Fibroblast of lung (primary cell): ENCODE measurements at places on chromosomes 6 and 20.

DNA sequence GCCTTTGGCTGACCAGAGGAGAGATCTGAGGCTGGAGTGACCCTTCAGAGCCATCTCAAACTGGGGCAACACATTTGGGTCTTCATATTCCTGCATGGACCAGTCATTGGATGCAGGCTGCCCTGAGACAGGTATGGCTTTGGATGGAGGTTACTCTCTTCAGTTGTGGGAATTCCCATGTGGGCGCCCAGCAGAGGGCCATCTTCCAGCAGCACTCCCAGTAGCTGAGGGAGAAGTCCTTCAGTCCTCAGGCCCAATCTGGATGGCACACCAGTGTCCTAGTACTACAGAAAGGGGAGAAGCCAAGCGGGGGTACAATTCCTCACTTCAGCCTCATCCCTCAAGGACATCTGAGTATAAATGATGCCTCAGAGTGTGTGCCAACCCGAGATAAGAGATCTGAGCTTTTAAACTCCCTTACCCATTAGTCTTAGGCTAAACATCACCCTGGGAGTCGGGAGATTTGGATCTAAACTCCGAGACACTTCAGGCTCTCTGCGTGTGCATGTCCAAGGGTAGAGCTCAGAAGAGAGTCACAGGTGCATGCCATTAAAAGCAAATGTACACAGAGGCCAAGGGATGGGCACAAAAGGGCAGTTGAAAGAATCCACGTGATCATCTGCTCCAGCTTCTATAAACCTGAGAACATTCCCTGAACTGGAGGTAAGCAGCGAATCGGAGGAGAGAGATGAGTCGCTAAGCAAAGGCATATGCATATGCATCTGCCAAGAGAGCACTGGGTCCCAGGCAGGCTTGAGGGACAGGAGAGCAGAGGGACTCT is 204.6 kb downstream of the CD83 start:
- peak; percentile 4 for DNase-seq
- H3K27ac ChIP-seq = no peak overlapping the region
- H3K27me3 ChIP-seq = peaks cover 3% of the 10 kb centered on the region
- H3K36me3 ChIP-seq = no peaks in the 10 kb centered on the region
- no peaks in the 10 kb centered on the region for H3K4me1 ChIP-seq

DNA sequence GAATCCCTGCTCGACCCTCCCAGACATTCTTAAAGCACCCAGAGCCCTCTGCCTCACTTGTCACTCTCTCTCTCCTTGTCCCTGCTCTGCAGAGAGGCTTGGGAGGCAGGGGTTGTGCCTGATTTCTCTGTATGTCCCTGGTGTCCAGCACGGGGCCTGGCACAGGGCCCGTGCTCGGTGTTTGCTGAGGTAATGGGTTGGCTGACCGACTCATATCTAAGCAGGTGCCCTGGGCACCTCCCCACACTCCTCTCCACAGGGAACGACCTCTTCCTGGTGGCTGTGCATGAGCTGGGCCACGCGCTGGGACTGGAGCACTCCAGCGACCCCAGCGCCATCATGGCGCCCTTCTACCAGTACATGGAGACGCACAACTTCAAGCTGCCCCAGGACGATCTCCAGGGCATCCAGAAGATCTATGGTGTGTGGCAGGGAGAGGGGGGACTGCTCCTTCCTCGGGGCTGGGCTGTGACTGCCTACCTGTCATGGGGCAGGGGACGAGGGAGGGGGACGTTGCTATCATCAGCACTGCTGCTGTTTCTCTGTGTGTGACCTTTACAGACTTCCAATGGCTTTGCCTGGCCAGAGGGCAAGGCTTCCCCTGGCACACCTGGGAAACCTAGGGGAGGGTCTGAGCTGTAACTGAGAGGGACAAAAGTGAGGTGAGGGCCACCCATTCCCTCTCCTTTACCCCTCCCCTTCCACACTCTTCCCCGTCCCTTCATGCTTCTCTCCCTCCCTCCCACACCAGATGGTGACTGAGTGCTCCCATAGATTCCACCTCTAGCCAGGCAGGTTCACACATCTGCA is 14.2 kb downstream of the MMP24OS start:
- no peak overlapping the region for H3K4me3 ChIP-seq
- no peaks in the 10 kb centered on the region for H3K36me3 ChIP-seq

DNA sequence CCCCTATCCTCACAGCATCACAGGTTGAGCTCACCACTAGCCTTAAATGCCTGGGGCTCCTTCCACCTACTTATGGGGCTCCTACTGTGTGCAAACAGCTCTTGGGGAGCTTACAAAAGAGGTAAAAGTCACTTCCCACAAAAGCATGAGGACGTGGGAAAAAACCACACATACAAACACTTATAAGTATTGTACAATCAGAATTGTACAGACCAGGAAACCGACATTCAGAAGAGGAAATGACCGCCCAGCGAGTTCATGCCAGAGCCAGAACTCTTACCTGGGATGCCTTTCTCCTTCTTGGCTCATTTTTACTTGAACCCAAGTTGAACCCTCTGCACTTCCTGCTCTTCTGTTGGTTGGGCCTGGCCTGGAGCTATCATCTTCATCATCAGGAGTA is 6.3 kb upstream of the PPP1R16B start:
- no peak for DNase-seq
- no peak overlapping the region for H3K27ac ChIP-seq
- peaks cover under 1% of the 10 kb centered on the region for H3K27me3 ChIP-seq
- no peaks in the 10 kb centered on the region for H3K36me3 ChIP-seq
- H3K4me3 ChIP-seq = no peak overlapping the region

- no peaks in the 10 kb centered on the region for H3K27me3 ChIP-seq
- H3K4me3 ChIP-seq = no peak overlapping the region
- DNase-seq = no peak
- no peaks in the 10 kb centered on the region for H3K36me3 ChIP-seq
- H3K4me1 ChIP-seq = no peaks in the 10 kb centered on the region
Measured at GRCh38 chr6:134525190-134525868, 207.4 kb upstream of the SGK1 start.

GRCh38 chr6:55818482-55818881 is 56.9 kb downstream of the BMP5 start:
- H3K4me1 ChIP-seq = no peaks in the 10 kb centered on the region
- H3K27me3 ChIP-seq = no peaks in the 10 kb centered on the region
- DNase-seq = no peak
- H3K36me3 ChIP-seq = no peaks in the 10 kb centered on the region
- no peak overlapping the region for H3K27ac ChIP-seq

DNA sequence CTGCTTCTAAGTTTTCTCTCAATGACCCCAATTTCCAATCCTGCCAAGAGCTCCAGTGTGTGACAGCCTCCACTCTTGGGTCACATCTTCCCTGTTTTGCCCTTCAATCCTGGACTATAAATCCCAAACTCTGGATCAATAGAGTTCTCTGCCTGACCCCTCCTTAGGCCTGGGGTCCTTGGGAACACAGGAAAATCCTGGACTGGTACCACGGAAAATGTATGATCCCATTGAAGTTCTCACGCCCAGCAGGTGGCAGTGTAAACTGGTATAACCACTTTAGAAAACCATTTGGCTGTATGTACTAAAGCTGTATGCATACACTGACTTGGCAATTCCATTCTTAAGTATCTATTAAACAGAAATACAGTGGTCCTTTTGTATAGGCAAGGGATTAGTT is 98.0 kb downstream of the SNAP25 start:
- no peak overlapping the region for H3K27ac ChIP-seq
- H3K27me3 ChIP-seq = no peaks in the 10 kb centered on the region
- peak; percentile 28 for DNase-seq
- no peaks in the 10 kb centered on the region for H3K36me3 ChIP-seq
- peaks cover 18% of the 10 kb centered on the region for H3K4me1 ChIP-seq
- H3K4me3 ChIP-seq = no peak overlapping the region

GRCh38 chr6:104702126-104702841 is 157.4 kb downstream of the HACE1 start:
- H3K4me1 ChIP-seq = no peaks in the 10 kb centered on the region
- H3K27ac ChIP-seq = no peak overlapping the region
- no peak overlapping the region for H3K4me3 ChIP-seq
- no peak for DNase-seq
- no peaks in the 10 kb centered on the region for H3K27me3 ChIP-seq
- H3K36me3 ChIP-seq = no peaks in the 10 kb centered on the region

DNA sequence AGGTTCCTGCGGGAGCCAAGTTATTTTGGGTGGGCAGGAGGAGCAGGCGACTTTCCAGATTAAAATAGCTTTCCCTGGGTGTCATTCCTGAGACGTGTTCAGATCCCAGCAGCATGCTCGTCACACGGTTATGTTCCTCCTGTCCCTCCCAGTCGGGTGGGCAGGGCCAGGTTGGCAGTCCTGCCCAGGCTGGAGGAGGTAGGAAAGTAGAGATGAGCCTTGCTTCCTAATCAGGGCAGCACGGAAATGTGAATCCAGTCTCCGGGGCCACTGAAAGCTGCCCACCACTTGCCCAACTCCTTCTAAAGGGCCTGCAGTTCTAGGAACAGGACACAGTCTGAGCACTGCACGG is 137.0 kb downstream of the MRPL14 start:
- H3K36me3 ChIP-seq = no peaks in the 10 kb centered on the region
- no peak overlapping the region for H3K4me3 ChIP-seq
- peak overlapping the region; percentile 59 for H3K27ac ChIP-seq
- peaks cover 4% of the 10 kb centered on the region for H3K27me3 ChIP-seq

DNA sequence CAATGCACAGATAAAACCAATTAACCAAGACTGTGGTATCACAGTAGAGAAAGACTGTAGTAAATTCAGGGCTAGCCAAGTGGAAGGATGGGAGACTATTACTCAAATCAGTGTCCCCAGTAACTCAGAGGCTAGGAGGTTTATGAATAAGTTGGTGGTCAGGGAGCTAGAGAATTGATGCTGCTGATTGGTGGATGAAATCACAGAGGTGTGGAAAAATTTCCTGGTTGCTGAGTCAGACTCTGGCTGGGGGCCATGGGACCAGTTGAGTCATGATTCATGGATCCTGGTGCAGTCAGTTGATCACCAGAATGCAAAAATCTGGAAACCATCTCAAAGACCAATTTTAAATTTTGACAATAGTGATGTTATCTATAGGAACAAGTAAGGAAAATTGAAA is 555.9 kb downstream of the C6orf118 start:
- no peak overlapping the region for H3K4me3 ChIP-seq
- no peak for DNase-seq
- no peaks in the 10 kb centered on the region for H3K4me1 ChIP-seq
- no peaks in the 10 kb centered on the region for H3K27me3 ChIP-seq
- H3K36me3 ChIP-seq = no peaks in the 10 kb centered on the region

- no peaks in the 10 kb centered on the region for H3K27me3 ChIP-seq
- no peak overlapping the region for H3K27ac ChIP-seq
- peak; percentile 11 for DNase-seq
Measured at GRCh38 chr6:101595276-101595675, 201.8 kb downstream of the GRIK2 start.

DNA sequence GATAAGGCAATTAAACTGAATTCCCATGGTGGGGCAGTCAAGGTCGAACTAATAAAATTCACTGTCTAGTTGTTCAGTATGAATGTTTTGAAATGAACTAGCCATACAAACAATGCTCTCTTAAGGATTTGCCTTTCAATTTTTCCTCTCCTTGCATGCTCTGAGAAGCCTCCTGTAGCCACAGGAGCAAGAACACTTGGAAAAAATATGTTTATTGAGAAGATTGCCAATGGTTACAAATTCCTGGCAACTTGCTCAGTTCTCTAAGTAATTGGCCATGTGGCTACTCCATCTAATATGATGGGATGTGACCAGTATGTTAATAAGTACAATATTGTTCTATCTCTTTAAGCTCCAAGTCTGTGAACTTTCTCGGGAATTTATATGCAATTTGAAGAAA is 49.4 kb downstream of the FUT9 start:
- H3K4me1 ChIP-seq = no peaks in the 10 kb centered on the region
- no peaks in the 10 kb centered on the region for H3K36me3 ChIP-seq
- DNase-seq = no peak
- H3K27me3 ChIP-seq = no peaks in the 10 kb centered on the region
- no peak overlapping the region for H3K27ac ChIP-seq

GRCh38 chr6:134323698-134324097 is 5.8 kb upstream of the SGK1 start:
- no peaks in the 10 kb centered on the region for H3K36me3 ChIP-seq
- no peak overlapping the region for H3K27ac ChIP-seq
- H3K4me1 ChIP-seq = no peaks in the 10 kb centered on the region
- H3K4me3 ChIP-seq = no peak overlapping the region

- no peaks in the 10 kb centered on the region for H3K4me1 ChIP-seq
- no peaks in the 10 kb centered on the region for H3K36me3 ChIP-seq
- no peak for DNase-seq
- no peak overlapping the region for H3K27ac ChIP-seq
Measured at GRCh38 chr6:287489-287860, 4.8 kb upstream of the DUSP22 start.

DNA sequence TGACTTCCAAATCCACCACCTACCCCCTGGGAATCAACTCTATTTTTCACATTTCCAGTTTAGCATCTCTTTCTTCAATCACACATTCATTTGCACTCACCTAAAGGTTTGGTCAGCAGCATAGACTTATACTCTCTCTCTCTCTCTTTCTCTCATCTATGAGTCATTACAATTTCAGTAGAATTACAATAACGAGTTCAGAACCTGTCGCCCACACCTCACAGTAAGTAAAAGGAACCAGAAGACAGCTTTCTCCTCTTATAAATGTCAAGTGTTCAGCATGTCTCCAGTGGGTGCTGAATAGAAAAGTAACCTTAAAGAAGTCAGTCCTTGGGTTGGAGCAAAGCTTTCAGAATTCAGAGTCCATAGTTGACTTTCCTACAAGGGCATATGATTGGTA is 1.1 kb upstream of the PHACTR1 start:
- no peak for DNase-seq
- no peaks in the 10 kb centered on the region for H3K27me3 ChIP-seq
- H3K36me3 ChIP-seq = no peaks in the 10 kb centered on the region
- H3K27ac ChIP-seq = no peak overlapping the region
- no peaks in the 10 kb centered on the region for H3K4me1 ChIP-seq
- H3K4me3 ChIP-seq = no peak overlapping the region

GRCh38 chr6:12097791-12098190 is 85.7 kb downstream of the HIVEP1 start:
- no peak overlapping the region for H3K27ac ChIP-seq
- no peaks in the 10 kb centered on the region for H3K4me1 ChIP-seq

- no peak overlapping the region for H3K4me3 ChIP-seq
- DNase-seq = no peak
- H3K4me1 ChIP-seq = no peaks in the 10 kb centered on the region
- no peaks in the 10 kb centered on the region for H3K36me3 ChIP-seq
Measured at GRCh38 chr6:167093922-167094432, 28.9 kb upstream of the CCR6 start.
